ENCODE measurements at places on chromosomes 1 and 21. TPM values are rescaled to one million over a fixed set of nuclear protein-coding genes. Genes with fewer than 3 reads are reported as not detected.
A peak's percentile ranks its signal among the peaks of the same experiment; 100 is the strongest.

Gene PIGR
- total RNA-seq, result not detected

Gene KIAA0040
- total RNA-seq, result 0.64 TPM

Gene KCNJ15
- under 0.01 TPM for total RNA-seq

Gene S100A5
- total RNA-seq, result 0.32 TPM

Gene GUCA2A
- total RNA-seq, result not detected

Gene CASP9
- 5.8 TPM for total RNA-seq

Gene SLC35F3
- total RNA-seq, result 1.7 TPM

Gene SLX9
- total RNA-seq, result 16.4 TPM

Gene IGFN1
- under 0.01 TPM for total RNA-seq

Gene ACTL8
- not detected for total RNA-seq

Gene OPRD1
- not detected for total RNA-seq

Gene FOXE3
- not detected for total RNA-seq

Gene ERICH3
- not detected for total RNA-seq

Gene FMO2
- 1.7 TPM for total RNA-seq

Gene MAP3K21
- total RNA-seq, result 1.3 TPM

Gene IL19
- total RNA-seq, result 1.7 TPM

Gene TOMM40L
- total RNA-seq, result 13.4 TPM

- DNase-seq, result no peak
Observed at GRCh38 chr1:16137890-16138467, 17.9 kb downstream of the EPHA2 start.

DNA sequence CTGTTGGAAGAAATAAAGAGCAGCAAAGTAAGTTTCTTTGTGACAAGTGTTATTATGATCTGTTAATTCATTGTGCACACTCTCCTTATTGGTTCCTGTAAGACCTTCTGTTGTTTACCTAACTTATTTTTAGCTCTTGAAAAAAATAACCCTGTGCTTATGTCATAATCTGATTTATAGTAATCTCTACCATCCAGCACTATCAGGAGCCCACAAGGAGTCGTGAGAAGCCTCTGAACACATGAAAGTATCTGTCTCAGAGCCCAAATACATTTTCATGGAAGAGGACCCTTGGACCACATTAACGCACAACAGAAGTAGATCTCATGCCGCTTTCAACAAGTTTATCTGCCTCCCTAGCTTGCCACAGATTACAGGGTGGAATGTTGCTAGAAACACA, 45.8 kb downstream of the CENPF start:
- no peak for DNase-seq

- peak; percentile 57 for DNase-seq
Observed at GRCh38 chr21:45405271-45405818, 380 bp downstream of the COL18A1 start.

GRCh38 chr1:232585486-232585885, 44.4 kb downstream of the SIPA1L2 start:
- no peak for DNase-seq

DNA sequence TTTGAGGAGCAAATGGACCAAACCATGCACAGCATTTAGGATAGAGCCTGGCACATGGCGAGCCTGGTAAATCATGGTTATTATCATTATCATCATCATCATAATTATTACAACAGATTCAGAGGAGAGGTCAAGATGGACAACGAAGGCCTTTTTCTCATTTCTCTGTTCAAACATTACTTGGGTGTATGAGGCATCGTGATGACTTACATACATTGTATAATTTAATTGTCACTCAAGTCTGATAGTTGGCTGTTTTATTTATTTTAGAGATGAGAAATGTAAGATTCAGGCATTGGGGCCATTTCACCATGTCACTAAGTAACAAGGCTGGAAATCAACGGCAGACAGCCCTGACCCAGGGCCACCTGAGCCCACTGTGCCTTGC, 68.1 kb downstream of the SLC35F3 start:
- DNase-seq, result no peak

DNA sequence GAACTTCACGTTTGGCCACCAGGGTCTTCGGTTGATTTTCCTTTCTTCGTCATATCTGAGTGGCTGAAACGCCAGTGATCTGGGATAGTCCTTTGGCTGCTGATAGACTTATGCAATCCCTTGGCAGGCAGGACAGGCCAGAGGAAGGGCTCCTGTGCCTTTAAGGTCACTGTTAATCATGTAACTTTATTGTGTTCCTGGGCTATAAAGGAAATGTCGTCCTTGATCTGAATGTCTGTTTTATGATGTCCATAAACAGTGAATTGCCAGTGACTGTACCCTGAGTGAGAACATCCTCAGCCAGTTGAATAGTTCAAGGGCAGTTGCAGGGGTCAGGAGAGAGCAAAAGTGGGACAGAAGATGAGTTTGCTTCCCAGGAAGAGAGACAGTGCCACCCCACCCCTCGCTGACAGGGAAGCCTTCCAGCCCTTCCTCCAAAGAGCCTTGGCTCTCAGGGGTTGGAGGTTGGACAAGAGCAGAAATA, 68.0 kb downstream of the PDE9A start:
- DNase-seq, result peak; percentile 68

DNA sequence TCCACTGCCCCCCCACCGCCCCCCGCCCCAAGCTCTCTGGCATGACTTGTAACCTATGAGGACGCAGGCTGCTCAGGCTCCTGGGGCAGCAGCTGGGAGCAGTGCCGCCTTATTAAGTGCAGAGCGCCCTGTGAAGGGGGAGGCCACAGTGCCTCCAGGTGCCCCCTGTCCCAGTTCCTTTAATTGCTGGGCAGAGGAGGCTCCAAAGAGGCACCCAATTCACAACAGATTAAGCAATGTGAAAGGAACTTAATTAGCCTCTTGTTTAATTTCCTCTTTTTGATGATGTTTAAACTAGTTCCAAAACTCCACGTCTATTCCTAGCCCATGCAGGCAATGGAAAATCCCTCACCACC, 3.0 kb downstream of the RXFP4 start:
- no peak for DNase-seq

GRCh38 chr1:37449936-37450335, 24.4 kb upstream of the ZC3H12A start:
- no peak for DNase-seq

- DNase-seq, result peak; percentile 94
Observed at GRCh38 chr1:66676613-66677298, 75.5 kb upstream of the DYNLT5 start.

- no peak for DNase-seq
Observed at GRCh38 chr1:27601771-27602461, 2.0 kb downstream of the AHDC1 start.

- DNase-seq, result no peak
Observed at GRCh38 chr21:25191141-25191540, 416.1 kb downstream of the MRPL39 start.

DNA sequence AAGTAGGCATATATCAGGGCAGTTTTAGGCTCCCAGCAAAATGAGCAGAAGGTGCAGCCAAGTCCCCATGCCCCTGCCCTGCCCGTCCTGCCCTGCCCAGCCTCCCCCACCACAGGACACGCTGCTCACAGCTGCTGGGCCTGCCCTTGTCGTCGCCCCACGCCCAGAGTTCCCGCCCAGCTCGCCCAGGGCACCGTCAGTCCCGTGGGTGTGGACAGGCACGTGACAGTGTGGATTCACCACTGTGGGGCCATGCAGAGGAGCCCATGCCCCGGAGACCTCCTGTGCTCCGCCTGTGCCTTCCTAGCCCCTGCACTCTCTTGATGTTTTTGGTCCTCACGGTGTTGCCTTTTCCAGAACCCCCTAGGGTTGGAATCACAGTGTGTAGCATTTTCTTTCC, 7.0 kb downstream of the FAAP20 start:
- no peak for DNase-seq

- no peak for DNase-seq
Observed at GRCh38 chr1:116569381-116569670, 1.5 kb downstream of the CD58 start.

DNA sequence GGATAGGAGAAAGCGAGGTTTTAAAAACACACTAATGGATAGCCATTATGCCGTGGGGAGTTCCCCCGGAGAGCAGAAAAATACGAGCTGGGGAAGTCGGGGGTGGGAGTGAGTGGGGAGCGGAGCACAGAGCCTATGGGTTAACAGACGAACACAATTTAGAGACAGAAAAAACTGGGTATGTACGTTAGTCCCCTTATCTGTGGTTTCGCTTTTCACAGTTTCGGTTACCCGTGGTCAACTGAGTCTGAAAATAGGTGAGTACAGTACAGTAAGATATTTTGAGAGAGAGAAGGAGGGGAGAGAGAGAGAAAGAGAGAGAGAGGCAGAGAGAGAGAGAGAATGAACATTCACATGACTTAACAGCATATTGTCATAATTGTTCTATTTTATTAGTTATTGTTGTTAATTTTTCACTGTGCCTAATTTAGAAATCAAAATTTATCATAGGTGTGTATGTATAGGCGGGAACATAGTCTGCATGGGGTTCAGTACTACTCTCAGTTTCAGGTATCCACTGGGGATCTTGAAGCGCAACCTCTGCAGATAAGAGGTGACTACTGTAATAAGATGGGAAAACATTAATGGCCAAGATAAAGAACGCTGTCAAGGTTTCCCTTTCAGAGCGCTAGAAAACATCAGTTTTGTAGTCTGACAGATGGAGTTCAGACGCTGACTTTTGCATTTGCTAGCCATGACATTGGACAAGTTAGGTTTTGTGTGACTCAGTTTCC, 125.6 kb upstream of the LMO4 start:
- no peak for DNase-seq

GRCh38 chr1:205072881-205073280, 11.4 kb downstream of the TMEM81 start:
- no peak for DNase-seq

DNA sequence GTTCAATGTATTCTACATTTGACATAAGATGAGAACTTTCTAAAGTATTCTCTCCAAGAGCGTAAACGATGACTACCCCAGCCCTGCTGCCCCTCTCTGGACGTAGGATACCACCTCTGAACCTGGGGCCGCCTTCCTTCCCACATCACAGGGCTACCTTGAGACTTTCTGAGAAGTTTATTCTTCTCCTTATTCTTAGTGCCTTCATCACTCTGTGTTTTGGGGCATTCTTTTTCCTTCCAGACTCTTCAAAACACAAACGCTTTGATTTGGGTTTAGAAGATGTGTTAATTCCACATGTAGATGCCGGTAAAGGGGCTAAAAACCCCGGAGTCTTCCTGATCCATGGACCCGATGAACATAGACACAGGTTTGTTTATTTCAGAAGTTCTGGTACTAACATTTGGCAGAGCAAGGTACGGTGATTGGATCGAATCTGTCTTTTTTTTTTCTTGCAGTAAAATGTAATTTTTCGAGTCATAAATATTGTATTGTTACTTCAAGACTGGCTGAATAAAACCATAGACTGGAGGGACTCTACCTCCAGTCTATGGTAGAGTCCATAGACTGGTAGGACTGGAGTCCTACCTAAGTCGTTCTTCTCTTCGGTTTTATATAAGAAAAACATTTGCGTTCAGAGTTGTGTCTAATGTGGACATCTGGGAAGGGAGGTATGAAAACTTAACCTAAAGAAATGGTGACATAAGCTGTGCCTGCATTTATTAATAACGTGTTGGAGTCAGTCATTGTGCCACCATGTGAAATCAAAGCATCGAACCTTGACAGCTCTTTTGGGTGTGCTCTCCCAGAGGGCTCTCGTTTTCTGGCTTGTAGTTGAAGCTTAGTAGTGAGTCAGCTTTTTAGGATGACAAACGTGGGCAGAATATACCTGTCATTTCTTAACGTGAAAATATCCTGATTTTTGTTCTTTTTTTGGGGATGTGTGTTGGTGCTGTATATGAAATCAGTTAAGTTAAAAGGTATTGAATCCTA, 1.2 kb downstream of the MAN1A2 start:
- no peak for DNase-seq

DNA sequence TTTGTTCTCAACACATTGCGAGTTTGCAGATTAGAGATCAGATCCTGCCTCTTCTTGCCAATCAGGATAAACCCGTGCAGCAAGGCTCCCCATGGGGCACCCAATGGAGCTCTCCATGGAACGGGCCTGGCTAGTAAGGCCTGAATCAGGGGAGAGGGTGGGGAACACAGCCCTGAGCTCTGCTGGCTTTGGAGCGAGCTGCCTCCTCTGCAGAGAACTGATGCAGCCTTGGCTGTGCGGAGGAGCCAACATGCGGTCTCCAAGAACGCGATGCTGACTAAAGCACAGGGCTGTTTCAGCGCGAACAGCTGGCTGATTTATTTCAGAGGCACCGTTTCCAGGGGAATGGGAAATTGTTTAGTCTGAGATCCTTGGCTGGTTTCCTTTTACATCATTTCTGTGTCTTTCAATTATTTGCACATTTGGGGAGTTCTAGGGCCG, 139.7 kb downstream of the TSEN15 start:
- peak; percentile 96 for DNase-seq

DNA sequence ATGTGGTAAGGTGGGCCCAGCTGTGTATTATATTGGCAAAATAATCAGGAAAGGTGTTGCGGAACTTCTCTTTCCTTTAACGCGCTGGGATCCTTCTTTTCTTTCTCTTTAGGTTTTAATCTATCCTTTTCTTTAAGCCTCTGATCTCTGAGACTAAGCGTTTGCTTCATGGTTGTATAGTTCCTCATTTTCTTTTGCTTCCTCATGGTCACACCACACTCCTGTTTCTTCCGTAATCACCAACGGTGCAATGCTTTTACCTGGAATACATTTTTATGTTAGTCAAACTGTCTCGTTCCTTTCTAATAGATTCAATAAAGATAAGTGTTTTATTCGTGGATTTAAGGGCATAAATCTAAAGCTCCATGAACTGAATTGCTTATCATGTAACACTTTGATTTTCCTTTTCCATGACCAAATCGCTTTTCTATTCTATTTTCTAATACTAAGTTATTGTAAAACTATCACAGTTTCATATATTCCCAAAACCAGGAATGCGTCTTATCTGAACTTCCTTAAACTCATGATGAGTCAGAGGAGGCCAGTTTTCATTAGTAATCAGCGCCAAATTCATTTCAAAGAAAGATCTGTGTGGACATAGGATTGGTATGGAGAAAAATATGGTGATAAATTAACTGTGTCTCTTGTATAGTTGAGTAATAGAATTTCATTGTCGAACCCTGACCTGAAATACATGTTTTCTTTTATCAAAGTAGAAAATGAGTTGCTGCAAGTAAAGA, 12.2 kb downstream of the SDCCAG8 start:
- peak; percentile 90 for DNase-seq

- no peak for DNase-seq
Observed at GRCh38 chr1:173360487-173361063, 116.6 kb upstream of the PRDX6 start.

DNA sequence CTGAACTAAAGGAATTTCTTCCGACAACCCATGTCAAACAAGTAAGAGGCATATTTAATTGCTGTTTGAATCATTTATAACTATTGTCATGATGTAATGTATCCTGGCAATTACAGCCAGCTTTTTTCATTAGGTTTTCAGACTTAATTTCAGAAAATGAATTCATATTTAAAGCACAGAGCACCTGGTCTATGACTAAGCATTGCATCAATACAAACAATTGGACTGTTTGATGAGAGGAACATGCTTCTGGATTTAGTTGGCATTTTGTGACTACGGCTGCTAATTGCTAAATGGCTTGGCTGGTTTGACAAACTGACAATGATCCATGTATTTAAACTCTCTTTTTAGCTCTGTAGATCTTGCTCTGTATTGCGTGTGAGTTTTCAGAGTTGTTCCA, 853.4 kb downstream of the NCAM2 start:
- no peak for DNase-seq

DNA sequence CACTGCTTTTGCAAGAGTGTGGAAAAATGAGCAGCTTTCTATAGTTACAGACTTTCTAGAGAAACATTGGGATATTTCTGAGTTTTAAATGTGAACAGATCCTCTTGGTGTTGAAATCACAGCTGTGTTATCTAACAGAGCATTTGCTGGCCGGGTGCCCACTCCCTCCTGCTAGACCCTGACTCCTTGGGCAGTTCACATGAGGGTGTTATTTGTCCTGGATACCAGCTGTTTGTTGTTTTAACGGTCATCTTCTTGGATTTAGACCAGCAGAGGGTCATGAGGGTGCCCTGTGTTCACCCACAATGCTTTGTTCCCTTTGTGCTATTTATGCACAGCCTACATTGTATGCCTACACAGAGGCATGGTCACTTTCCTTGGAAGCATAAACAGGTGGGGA, 67.1 kb downstream of the CENPF start:
- peak; percentile 85 for DNase-seq
